GM04503 (cell line): ENCODE measurements at places on chromosomes 13 and 19.

DNA sequence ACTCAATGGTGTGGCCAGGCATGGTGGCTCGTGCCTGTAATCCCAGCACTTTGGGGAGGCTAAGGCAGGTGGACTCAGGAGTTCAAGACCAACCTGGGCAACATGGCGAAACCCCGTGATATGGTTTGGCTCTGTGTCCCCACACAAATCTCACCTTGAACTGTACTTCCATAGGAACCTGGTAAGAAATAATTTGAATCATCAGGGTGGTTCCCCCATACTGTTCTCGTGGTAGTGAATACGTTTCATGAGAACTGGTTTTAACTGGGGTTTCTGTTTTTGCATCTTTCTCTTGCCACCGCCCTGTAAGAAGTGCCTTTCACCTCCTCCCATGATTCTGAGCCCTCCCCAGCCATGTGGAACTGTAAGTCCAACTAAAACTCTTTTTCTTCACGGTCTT is 49.6 kb downstream of the USP12 start:
- DNase-seq = no peak

GRCh38 chr19:21491146-21491545 is 14.3 kb upstream of the ZNF429 start:
- no peak for DNase-seq

DNA sequence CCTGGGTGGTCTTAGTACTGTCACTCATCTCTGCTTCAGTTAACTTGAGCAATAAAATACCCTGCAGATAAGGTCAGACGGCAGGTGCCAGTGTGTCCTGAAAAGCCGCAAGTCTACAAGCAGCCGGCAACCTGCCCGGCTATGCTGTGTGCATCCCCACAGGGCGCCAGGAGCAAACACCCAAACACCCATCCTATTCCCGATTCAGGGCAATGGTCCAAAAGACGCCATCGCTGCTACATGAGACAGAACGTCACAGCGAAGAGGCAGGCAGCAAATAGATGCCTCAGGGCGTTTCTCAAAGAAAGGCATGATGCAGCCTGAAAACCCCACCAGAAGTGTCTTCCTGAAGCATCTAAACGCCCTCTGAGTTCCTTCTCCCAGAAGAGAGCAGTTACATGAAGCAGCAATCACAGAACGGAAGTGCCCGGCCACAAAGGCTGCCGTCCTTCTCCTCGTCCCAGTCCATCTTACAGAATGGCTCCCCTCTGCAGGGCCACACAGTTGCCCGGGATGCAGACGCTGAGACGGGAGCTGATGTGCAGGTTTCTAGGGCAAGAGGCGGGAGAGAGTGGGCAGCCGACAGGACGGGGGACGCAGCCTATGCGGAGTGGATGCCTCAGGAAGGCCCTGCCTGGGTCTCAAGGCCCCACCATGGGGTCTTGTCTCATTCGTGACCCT is 35.1 kb downstream of the RASA3 start:
- DNase-seq = no peak

GRCh38 chr19:3441986-3442329 is 38.4 kb downstream of the SMIM24 start:
- DNase-seq = no peak

- DNase-seq = no peak
Measured at GRCh38 chr13:111919849-111920248, 147.1 kb upstream of the SOX1 start.

DNA sequence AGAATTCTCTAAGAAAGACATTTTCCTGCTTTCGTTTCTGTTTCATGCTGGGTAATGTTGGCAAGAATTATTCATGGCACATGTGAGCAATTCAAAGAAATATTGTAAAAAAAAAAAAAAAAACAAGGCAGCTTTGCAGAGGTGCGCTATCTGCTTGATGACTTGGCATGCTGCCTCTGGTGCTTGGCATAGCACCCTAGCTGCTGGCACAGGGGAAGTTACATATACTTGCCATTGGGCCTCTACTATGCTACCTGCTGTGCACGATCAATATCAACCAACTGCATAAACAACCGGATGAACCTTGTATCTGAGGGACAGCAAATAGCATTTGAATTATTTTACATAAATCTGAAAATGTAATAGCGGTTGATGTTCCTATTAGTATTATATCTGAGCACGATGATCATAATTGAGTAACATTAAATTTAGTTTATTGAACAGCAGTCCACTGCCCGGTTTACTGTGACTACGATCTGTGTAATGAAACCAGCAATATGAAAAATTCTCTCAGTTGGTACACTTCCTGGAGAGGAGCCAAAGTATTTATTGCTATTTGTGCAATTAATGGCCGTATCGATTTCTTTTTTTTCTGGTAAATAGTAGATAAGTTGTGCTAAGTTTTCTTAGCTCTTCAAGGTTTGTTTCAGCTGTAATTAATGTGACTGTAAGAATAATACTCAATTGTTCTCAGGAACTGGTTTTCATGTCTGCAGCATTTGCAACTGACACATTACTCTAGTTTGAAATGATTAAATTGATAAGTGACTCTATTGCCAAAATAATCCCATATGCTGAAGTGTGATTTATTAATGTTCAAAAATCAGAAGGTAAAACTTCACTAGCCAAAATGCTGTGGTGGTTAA is 717.3 kb downstream of the DACH1 start:
- no peak for DNase-seq

DNA sequence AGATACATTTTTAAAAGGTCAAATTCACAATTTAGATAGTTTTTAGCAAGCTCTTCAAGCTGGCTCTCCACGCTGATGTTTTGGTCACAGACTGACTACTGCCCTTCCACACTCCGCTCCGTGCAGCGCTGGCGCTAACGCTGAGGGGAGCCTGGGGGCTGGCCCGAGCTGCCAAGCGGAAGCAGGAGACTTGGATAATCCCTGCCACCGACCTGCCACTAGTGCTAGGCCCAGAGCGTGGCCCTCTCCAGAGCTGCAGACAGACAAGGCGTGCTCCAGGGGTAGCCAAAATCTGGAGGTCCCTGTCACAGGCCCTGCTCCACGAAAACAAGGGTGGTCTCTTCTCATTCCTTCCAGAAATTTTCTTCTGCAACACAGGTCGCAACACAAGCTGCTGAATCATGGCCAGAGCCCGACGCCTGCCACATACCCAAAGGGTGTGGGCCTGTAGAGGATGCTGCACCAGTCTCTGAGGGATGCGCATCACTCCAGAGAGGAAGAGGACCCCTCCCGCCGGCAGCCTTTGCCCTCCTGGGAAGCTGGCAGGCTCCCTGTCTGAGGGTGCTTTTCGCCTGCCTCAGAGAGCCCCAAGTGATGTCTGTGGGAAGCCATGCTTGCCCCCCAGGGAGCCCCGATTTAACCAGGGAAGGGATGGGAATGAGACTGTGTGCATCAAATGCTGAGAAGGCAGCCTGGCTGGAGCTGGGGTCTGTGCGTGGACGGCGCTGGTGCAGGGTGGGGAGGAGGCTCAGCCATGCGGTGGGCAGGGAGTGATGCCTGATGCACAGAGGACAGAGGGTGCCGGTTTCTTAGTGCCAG is 21.6 kb downstream of the CAPS start:
- DNase-seq = no peak

DNA sequence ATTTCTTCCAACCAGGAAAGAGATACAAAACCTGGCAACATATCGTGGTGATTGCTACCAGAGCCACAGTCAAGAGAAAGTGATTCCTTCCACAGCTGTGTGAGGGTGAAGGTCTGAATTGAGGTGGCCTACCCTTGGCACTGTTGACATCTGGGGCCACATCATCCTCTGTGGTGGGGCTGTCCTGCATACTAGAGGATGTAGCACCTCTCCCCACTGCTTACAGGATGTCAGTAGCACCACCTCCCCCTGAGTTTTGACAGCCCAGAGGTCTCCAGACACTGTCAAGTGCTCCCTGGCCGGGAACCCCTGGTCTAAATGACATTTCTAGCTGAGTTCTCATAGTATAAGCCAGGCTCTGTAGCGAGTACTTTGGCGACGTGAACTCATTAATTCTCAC is 15.5 kb downstream of the PTGER1 start:
- DNase-seq = no peak

DNA sequence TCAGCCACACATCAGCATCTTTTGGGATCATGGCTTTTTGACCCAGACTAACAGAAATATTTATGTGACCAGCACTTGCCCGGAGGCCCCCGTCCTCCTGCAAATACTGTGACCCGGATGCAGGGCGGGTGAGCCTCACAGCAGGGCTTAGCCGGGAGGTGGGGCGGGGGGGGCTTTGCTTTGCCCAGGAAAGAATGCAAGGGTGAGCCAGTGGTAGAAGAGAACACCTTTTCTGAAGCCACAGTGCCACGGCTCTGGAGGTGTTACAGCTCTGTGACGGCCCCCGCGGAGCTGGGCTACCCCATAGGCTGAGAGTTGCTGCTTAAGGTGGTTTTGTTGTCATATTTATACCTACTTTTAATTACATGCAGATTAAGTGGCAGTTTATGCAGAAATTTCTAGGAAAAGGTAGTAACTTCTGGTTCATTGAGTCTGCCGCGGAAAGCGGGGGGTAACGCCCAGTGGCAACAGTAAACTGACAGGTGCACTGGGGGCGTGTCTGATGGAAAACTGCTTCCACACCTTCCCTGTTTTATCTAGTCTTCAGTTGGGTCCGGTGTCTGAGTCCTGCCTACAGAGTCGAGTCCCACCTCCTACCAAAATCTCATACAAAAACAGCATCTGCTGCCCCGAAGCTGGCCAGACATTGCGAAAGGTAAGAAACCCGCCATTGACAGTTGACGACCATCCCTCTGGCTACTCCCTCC is 187.9 kb downstream of the TEX29 start:
- DNase-seq = no peak

GRCh38 chr19:42577016-42577415 is 17.7 kb downstream of the CEACAM8 start:
- no peak for DNase-seq

DNA sequence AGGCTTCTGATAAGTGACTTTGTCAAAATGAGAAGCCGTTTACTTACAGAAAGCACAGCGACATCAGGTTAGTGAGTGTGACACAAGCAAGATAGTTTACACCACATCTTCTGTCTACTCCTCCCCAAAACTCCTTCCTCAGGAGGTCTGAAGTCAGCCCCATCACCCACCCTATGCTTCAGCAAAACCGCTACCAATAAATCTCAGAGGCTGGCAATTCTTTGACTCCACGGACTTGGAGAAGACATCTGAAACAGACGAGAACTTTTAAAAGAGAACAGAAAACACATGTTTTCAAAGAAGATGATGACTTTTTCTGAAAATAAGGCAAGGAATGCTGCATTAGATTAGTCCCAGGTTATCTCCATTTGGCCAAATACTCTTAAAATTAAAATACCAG is 261.1 kb downstream of the TBC1D4 start:
- no peak for DNase-seq

- peak; percentile 44 for DNase-seq
Measured at GRCh38 chr13:23470790-23471614, 37.5 kb upstream of the SACS start.

GRCh38 chr19:12992729-12993128 is 2.5 kb upstream of the NFIX start:
- DNase-seq = no peak

DNA sequence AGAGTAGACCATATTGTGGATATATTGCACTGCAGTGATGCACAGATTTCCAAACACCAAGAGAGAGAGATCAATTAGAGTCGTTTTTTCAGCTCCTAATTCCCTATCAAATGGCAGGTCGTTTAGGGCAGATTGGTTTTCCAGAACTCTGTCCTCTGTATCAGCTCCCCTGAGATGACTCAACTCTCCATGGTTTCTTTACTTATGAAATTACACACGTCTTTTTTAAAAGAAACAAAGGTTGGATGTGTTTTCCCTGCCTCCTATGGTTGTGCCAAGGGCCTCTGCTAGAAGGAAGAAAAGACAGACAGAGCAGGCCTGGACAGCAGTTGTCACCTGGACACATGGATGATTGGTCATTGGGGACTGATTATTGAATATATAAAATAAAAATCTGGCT is 478.1 kb upstream of the NBEA start:
- no peak for DNase-seq

GRCh38 chr19:3723883-3724282 is 15.7 kb downstream of the TJP3 start:
- no peak for DNase-seq

DNA sequence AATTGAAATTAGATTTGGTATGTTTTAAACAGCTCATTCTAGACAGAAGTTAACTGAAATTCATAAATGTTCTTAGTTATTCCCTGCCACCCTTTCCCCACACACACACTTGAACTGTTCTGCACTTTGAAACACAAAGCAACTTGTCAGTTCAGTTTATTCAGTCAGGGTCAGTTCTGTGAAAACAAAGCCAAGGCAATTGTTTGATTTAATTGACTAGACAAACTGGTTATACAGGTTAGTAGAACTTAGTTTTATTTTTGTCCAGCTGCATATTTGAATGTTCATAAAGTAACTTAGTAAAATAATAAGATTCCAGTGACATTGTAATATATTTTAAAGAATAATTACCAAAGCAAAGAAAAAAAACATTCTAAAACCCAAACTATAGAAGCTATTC is 98.3 kb upstream of the KLF5 start:
- DNase-seq = no peak

GRCh38 chr19:49017666-49018351 is 918 bp upstream of the LHB start:
- no peak for DNase-seq

GRCh38 chr13:65826657-65827056 is 1403.5 kb downstream of the PCDH9 start:
- no peak for DNase-seq

- DNase-seq = no peak
Measured at GRCh38 chr19:54558339-54558738, 15.3 kb upstream of the LILRA2 start.

DNA sequence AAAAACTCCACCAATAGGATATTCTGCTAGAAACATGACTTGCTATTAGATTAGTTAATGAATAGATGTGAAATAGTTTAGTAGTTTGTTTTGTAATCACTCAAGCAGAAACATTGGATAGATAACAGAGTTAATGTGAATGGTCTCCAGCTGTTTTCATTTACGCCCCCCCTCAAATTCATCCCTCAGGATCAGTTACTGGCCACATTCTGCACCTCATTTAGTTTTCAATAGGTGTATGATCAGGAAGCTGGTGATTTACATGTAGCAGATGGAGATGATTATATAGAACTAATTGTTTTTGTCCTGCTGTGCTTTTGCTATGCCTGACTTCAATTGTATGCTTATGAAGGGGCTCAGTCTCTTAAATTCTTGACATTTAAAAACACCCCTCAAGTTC is 759.0 kb downstream of the SLITRK6 start:
- DNase-seq = no peak

DNA sequence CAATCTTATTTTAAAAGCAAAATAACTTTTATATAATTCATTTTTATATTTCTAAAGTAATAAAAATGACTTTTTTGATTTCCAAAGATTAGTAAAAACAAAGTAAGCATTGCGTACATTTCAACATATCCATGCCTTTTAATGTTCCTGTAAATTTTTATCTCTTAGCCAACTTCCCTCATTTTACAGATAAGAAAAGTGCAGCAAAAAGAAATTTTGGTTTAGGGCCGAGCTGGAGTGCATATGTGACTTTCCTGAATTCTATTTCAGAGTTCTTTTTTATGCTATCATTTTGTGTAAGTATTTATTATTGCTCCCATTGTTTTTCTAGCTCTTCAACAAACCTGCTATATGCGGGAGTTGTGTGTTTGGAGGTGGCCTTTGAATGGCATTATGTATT is 195.3 kb downstream of the NHLRC3 start:
- DNase-seq = no peak
